ENCODE measurements at places on chromosomes 12 and 14.

DNA sequence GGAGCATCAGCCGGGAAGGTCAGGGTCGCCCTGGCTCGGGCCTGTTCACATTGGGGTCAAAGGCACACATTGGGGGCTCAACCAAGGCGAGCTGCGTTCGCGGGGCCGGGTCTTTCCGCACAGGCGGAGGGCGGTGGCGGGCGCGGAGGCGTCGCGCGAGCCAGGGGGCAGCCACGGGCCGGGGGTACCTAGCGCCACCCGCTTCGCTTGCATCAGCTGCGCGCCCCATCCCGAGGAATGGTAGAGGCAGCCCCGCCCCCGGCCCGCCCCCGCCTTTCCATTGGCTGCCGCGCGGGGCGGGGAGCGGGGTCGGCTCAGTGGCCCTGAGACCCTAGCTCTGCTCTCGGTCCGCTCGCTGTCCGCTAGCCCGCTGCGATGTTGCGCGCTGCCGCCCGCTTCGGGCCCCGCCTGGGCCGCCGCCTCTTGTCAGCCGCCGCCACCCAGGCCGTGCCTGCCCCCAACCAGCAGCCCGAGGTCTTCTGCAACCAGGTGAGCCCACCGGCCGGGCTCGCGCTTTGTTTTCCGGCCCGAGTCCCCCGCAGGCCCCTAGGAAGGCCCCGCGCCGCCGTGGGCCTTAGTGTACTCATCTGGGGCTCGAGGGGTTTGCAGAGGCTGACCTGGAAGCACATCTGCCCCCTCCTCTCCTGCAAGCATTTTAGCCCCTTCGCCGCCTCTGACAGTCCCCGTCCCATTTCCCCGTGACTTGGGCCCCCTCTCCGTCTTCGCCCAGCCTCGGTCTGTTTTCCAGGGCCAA, at the start of gene ALDH2:
TSS of gene ALDH2 (plus strand) at position 326 of the 754 bp plus-strand sequence. CDS start at position 376, 50 bp downstream.
- DNase-seq: no peak

GRCh38 chr12:6192604-6193380, 7.4 kb upstream of the CD9 start:
- DNase-seq: no peak

DNA sequence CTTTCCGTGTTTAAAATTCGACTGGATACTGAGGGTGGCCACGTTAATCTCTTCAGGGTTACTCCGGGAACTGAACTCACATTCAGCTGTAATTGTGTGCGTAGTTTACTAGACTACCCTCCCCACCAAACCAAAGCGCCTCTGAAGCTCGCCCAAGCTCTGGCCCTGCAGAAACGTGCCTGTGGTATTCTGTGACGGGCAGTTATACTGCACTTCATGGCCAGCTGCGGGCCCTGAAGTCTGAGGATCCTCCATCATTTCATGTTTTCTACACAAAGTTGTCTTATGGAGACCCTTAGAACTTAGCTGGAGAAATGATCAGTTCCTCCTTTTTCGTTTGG, 688 bp downstream of the ZNF26 start:
- DNase-seq: no peak

DNA sequence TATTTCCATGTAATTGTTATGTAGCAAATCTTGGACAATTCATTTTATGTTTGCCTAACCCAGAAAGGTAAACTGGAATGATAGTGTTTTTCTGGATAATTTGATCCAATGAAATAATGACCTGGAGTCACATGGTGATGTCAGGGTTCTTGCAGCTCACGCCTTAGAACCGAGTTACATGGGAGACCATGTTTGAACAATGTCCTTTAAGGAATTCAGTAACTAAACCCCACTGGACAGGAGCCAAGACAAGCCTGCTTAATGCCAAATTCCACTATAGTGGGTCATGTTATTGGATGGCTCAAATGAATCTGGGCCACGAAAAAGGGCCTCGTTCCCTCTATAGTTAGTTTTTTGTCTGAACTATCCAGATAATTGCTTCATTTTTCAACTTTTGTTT, 255.8 kb upstream of the HMGA2 start:
- no peak for DNase-seq

DNA sequence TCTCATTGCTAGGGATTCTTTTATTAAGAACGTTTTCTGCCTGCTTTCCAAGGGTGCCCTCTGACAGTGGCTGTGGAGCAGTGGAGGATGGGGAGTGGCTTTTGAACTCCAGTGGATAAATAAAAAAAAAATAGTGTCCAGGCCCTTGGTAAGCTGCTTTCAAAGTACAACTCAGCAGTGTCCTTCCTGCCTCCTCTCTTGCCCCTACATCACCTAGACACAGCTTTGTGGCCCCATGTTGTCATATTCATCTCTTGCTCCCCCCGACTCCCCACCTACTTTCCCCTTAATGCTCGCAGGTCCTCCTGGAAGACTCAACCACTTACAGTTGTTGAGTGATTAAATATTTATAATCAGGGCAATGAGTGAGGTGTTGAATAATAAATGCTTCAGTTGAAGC, 880.9 kb downstream of the BCL11B start:
- no peak for DNase-seq

GRCh38 chr12:122894193-122895121, 1.5 kb downstream of the VPS37B start:
- DNase-seq: no peak

- no peak for DNase-seq
Measured at GRCh38 chr14:67395876-67396189, 16.1 kb downstream of the PLEK2 start.

- DNase-seq: no peak
Measured at GRCh38 chr12:85489194-85489593, 209.2 kb downstream of the ALX1 start.

DNA sequence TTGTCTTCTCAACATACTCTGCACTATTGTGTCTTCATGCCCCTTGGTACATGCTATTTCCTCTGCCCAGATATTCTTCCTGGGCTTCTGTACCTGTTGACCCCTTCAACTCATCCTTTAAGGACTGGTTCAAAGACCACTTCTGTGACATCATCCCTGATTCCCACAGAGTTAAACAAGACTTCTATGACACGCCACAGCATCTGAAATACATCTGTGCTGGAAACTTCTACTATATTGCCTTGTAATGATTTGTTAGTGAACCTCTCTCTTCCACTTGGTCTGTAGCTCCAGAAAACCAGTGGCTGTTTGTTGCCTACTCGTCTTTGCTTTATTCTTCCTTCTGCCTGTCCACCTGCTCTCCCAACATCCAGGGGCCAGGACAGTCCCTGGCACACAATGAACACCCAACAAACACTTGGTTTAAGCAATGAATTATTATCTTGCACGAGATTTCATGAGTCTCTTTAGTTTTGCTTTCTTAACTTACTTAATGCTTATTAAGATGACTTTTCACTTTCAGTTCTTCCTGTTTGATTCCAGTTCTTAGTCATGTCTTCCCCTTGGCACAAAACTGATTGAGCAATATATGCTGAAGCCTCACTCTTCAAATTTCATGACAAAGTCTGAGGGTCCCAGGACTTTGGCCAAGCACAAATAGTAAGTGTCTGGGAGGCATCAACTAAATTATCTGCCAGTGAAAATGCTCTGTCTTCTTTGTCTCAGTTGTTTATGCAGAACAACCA, 485.9 kb downstream of the APAF1 start:
- DNase-seq: no peak

DNA sequence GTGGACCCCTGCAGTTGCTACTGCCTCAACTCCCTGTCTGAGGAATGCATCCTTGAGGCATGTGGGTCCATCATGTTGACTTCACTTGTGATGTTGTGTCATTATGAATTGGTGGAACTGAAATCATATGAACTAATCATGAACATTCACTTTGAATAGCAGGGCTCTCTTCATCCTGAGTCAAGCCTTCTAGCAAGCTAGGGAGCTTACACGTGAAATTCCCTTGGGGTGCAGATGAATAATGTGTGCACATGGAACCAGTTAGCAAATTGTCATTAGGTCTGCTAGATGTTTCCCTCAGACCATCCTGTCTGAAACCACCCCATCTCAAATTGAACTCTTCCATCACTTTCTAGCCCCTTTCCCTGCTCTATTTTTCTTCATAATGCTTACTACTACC, 3.6 kb downstream of the COQ6 start:
- DNase-seq: no peak

DNA sequence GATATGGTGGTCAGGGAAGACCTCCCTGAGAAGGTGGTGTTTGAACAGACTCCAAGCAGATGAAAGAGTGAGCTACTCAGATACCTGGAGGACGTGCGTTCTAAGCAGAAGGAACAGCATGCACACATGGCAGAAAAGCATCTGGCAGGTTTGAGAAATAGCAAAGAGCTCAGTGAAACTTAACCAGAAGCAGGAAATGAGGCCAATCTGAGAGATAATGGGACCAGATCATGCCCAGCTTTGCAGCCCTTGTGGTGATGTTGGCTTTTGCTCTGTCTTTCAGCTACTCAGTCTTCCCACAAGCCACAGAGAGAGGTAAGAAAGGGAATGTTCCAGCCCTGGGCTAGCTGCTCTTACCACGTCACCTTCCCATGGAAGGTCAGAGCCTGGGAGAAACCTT, 176.3 kb upstream of the GSC start:
- DNase-seq: no peak

- DNase-seq: no peak
Measured at GRCh38 chr14:61471297-61472005, 150.1 kb downstream of the PRKCH start.

GRCh38 chr12:108287227-108287626, 51.9 kb downstream of the CMKLR1 start:
- no peak for DNase-seq

- no peak for DNase-seq
Measured at GRCh38 chr12:53849113-53849512, 89.5 kb upstream of the HOXC13 start.

DNA sequence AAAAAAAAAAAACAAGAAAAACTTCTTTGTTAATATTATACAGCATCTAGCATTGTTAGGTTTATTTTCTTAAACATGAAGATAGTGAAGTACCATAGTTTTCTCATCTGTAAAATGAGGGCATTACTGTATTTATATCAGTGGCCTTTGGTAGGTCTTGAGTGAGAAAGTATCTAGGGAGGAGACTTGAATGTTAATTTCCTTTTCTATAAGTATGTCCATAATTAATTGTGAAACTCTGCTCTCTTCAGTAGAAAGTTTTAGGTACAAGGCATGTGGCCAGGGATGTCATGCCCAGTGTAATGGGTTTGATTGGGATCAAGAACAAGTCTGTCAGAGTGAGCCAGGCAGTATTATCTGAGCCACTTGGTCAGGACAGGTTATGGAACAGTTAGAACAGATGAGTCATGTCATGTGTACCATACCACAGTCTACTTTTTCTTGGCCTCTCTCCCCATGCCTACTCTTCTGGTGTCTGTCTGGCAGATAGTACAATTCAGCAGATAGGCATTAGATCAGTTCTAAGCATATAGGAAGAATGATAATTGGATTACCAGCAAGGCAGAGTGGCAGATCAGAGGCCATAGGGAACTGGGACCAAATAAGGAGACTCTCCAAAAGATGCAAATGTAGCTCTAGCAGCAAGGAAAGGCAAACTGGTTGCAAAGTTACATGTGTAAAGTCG, 30.4 kb downstream of the FBXO34 start:
- no peak for DNase-seq

- no peak for DNase-seq
Measured at GRCh38 chr14:87579036-87579435, 413.9 kb downstream of the GALC start.

- no peak for DNase-seq
Measured at GRCh38 chr12:117344716-117345115, 16.7 kb downstream of the NOS1 start.

DNA sequence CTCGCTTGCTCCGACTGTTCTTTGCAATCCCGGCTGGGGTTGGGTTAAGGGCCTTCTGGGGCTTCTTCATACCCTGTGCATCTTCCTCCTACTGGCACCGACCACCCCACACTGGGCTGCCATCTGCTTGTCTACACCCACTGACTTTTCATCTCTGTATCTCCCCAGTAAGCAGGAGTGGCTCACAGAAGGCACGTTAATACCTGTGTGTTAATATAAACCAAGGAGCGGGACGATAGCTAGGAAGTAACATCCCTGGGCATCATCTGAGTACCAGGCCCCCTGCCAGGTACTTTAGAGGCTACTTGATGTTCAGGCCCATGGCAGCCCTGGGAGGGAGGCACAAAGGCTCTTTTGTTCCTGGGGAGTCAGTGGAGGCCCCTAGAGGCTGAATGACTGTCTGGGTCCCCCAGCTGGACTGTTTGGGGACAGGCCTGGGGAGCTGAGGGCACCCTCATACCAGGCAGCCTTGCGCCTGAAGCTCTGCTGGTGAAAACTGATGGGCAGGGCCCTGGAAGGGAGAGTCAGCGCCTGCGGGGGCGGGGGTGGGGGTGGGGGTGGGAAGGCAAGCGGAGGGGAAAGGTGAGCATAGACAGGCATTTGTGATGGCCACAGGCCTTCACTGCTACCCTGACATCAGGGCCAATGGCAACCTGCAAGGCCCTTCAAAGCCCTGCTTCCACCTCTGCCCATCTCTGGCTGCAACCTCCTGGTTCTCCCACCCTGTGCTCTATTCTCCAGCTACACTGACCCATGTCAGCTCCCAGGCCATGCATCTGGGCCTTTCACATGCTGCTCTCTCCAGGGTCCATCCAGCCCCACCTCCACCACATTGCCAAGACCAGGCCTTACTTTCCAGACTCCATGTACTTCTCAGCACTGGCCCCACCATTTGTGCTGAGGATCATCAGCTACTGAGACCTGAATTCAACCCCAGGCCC, 34.2 kb upstream of the DEGS2 start:
- no peak for DNase-seq

GRCh38 chr14:102994689-102995088, 62.7 kb downstream of the CDC42BPB start:
- DNase-seq: no peak

GRCh38 chr14:25753130-25753529, 703.2 kb upstream of the STXBP6 start:
- no peak for DNase-seq

DNA sequence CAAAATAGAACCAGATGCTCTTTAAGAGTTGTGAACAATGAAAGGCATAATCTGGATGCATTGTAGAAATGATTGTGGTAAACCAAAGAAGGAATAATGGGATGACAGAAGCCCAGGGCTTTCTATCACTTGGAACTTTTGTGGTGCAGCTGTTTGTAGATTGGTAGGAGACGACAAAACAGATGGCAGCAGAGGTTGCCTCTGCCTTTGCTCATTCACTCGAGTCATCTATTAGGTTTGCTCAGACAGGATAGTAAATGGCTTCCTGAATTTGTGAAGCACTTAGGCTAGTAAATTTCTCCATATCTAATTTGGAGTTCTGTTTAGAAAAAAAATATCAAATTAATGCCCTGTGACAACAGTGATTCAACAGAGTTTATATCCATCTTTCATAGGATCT, 78.4 kb downstream of the FGD4 start:
- no peak for DNase-seq

DNA sequence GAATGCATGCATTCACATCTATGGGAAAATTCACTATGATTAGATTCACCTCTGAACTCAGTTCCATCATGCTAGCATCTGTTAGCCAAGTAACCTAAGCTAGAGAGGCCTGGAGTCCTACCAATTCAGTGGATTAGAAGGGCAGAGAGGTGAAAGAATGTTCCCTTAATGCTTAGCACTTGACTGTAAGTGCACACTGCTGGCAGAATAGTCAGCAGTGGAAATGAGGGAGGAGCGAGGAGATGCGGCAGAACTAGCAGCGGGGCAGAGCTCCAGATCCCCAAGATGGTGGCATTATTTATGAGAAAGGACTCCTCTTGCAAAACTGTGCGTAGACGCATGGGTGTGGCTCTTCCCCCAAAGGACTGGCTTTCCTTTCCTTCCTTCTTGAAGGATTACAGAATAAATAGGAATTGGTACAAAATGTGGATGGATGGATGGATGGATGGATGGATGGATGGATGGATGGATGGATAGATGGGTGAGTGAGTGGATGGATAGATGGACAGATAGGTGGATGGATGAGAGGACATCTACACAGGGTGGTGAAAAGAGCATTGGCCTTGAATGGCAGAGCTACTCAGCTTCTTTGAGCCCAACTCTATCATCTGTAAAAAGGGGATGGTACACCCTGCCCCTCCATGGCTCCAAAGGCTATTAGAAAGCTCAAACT, 227.2 kb downstream of the CHST11 start:
- DNase-seq: no peak

Measured in LNCaP clone FGC (cell line).